ENCODE measurements at places on chromosomes 7 and 10.

GRCh38 chr10:17616403-17617030 is 657 bp downstream of the HACD1 start:
- peak; percentile 39 for DNase-seq

- DNase-seq: no peak
These were observed 72.9 kb upstream of the EFCAB10 start for GRCh38 chr7:105654095-105654686.

DNA sequence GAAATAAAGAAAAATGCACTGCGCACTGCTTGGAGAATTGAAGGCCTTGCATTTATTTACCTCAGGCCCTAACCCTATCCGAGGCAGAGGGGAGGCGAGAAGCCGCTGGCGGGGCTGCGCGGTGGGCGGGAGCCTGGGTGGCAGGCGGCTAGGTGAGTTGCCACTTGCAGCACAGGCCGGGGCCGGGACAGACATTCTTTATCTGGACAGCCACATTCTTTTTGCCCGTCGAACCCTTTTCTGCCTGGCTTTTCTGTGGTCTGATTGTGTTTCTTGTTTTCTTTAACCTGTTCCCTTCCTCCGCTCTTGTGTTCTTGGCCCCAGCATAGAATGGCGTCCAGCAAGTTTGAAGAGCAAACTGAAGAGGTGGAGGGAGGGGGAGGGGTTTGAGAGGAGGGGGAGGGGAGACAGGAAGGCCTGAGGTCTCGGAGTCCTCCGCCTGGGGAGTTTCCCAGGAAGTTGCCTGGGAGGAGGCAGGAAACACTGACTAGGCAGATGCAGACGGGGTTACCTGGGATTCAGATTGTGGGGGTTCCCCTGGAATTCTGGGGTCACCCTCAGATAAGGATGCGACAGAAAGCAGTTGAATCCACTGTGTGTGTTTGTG is 5.1 kb downstream of the SHH start:
- DNase-seq: no peak

- peak; percentile 2 for DNase-seq
These were observed 201.7 kb downstream of the BUB3 start for GRCh38 chr10:123355748-123356481.

DNA sequence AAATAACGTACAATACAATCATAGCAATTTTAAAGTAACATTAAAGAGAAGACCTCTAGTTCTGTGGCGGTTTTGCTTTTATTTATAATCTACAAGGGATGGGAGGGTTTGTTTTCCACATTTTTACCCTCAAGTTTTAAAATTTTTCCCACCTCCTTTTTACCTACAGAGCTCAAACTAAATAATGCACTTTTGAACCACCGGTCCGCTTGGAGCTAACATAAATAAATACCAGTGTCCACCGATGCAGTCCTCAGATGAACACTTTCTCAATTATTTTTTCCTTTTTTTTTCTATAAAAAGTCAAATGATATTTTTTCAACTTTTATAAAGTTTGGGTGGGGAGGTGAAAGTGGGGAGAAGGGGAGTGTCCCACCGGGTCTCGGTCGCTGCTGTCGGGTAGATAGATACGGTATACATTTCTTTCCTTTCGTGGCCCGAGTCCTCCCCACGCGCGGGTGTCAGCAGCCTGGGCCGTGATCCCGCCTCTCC is 3.3 kb downstream of the ZNF503 start:
- DNase-seq: no peak

DNA sequence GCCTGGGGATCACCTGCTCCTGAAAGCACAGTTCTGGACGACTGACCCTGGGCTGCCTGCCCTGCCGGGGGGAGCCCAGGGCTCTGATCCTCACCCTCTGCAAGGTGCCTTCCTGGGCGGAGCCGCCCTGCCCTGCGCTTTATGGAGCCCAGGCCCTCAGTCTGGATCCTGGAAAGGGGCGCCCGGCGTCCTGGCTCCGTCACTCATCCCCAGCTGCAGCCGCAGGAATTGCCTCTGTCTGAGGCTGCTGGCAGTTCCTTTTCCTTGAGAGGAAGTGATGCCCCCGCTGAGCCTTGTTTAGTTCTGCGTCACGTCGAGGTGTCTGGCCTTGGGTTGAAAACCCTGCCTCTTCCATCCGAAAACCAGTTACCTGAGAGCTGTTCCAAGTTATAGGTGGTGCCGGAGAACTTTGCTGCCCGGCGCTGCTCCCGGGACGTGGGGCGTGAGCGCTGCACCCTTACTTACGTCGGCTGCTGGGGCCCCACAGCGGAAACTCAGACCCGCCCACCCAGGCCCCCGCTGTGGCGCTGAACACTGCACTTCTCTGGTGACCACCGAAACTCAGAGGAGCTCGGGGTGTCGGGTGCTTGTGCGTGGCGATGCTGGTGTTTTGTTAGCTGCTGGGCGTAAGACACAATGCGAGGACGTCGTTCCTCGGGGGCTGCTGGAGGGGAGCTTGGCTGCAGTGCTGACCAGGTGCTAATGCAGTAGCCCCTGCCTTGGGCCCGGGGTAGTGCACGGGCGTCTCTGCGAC is 5.4 kb downstream of the MAFK start:
- no peak for DNase-seq

GRCh38 chr7:129108581-129108980 is 35.9 kb upstream of the TSPAN33 start:
- no peak for DNase-seq

DNA sequence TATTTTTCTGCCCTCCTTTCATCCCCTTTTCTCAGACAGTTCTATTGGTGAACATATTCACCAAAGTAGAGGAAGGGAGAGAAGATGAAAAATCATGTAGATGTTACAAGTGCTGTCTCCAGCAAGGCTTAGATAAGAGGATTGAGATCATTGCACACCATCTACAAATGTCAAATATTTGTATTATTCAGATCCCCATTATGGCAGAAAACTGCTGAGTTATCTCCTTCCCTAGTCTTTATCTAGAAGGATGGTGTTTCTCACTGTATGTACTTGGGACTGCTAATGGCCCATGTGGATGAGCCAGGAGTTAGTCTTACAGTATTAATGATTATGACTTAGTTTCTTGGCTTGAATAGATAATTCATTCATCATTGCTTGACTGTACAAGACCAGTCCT is 147.2 kb upstream of the EEPD1 start:
- no peak for DNase-seq

DNA sequence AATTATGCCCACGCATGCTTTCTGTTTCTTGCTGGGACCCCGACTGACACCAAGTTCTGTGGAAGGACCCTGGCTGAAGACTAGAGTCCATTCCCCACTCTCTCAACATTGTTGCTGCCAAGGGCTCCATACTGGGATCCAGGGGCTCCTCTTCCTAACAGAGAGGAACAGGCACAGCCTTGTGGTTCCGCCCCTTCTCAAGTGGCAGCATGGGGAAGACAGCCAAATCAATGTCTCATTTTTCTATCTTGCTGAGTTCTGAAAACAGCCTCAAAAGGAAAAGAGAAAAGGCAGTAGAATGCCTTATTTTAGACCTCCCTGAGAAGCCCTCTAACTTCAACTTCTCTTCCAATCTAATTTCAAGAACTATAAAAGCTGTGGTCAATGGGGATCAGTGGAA is 23.7 kb upstream of the LAMB1 start:
- peak; percentile 19 for DNase-seq

- peak; percentile 91 for DNase-seq
These were observed 271.2 kb downstream of the MAGI2 start for GRCh38 chr7:79182283-79182682.

All from fibroblast of mammary gland (primary cell).